Glomerular endothelial cell (primary cell): ENCODE measurements at places on chromosomes 5 and 9. TPM values are rescaled to one million over a fixed set of nuclear protein-coding genes. Genes with fewer than 3 reads are reported as not detected.

Gene CCL28
- 0.53 and 0.87 TPM in 2 replicates for total RNA-seq

Gene SLC6A19
- not detected in 2 replicates for total RNA-seq

DNA sequence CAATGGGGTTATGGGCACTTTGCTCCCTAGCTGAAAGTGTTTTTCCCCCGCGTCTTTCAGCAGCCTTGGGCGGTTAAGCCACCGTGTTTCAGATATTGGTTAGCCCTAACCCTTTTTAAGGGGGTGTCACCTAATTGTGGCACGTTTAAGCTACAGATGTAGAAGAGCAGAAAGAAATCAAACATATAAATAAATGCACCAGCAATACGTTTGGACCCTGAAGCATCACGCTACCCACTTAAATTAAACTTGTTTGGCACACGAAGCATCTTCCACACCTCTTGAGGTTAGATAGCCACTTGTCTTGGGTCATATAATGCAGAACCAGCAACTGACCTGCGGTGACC lies 768 bp downstream of the YTHDC2 start:
- no peak for DNase-seq

DNA sequence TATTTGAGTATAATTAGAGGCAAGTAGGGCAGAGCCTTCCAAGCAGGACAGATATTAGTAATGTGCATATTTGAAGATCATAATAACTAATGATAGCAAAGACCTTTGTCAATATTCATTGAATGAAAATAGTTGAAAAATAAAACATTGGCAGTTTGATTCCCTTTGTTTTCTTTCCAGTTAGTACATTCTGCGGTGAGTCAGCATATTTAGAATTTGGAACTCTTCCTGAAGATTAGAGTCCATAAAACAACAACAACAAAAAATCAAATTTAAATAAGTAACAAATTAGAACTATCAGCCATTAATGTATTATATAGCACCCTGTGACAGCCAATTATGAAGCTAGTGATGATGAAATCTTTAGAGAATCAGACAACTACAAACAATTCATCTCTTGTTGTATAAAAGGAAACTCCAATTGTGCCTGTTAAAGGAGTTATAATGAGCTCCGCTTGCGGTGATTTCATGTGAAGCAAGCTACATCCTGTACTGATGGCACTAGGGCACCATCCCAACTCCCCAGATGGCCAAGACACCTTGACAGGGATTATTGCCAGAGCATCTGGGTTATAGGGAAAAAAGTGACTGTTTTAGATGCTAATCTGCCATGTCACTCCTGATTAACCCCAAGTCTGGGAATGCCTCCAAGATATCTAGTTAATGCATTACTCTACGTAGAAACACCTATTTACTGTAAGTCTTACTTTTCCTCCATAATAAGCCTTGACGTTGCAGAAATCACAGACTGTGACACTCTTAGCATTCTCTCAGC lies 6.8 kb downstream of the IFNA8 start:
- no peak for DNase-seq

DNA sequence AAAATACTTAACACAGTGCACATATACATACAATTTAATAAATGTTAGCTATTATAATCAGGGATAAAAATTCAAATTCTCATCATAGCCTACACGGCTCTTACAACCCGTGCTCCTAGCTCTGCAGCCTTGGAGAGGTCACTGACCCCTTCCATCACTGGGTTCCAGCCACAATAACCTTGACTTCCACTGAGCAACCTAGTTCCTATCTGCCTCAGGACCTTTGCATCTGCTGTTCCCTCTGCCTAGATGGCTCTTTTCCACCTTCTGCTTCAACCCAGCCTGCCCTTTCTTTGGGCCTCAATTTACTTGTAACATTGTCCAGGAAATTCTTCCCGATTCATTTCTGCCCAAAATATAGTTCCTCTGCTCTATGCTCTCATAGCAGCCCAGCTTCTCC lies 8.9 kb upstream of the DELE1 start:
- no peak for DNase-seq

DNA sequence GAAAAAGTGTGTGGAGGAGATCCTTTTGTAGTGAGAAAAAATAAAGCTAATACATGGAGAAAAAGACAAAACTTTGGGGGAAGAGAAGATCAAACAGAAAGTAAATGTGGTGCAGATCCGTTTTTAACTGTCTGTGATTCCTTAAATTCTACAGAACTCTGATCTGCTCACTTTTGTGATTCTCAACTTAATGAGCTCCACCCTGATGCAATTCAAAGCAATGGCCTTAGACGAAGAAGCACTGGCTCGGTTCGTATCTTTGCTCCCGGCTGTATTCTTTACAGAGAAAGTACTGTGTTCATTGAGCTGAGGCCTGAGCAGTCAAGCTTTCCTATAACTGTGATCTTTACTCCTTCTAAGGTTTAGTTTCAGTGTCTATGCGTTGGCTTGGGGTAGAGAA lies 453.4 kb downstream of the DMAC1 start:
- DNase-seq: no peak

DNA sequence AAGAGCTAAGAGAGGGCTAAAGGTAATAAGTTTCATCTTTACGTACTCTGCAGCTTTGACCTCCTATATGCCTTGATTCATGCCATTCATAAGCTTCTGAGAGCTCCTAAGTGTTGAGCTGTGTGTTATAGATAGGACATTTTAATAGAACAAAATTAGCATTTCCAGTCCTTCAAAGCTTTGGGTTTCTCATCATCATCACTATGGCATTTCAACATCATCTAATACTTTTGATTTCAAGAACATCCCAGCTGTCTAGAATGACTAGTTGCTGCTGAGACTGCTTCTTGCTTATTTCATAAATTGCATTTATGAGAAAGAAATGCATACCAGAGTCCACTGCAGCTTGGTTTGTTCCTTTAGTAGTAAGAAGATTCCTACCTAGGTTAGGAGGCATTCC lies 201.7 kb downstream of the SGCD start:
- DNase-seq: no peak

GRCh38 chr5:147898875-147899401 lies 7.4 kb downstream of the C5orf46 start:
- DNase-seq: no peak

DNA sequence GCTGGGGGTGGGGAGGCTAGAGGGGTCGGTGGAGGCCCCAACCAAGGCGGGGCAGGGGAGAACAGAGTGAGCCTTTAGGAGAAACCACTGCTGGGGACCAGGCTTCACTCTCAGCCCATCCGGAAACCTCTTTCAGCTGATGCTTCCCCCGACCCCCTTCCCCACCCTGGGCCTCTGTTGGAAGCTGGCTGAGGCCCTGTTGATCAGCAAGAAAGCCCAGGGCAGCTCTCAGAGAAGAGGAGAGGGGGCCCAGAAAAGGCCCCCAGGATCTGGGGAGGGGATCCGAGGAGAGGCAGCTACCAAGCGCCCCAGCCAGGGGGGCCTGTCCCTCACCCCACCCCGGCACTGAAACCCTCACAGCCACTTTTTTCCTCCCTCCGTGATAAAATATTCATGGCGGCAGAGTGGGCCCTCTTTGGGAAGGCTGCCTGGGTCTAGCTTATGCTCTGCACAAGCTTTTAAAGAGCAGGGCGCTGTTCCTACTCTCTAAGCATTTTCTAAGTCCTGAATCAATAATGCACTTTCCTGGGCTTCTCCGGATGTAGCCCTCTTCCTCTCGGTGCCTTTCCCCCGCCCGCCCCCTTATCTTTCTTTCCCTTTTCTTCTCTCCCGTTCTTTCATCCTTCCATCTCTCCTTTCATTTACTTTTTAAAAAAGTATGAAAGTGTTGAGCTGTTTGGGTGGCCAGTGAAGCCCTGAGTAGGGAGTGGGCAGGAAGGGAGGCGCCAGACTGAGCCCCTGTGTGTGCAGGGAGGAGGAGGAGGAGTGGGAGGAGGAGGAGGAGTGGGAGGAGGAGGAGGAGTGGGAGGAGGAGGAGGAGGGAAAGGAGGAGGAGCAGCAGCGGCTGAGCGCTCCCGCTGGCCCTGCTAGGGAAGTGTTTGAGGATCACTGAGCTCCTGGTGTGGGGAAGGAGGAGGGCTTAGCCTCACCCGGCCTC lies 23.5 kb downstream of the NTNG2 start:
- no peak for DNase-seq

DNA sequence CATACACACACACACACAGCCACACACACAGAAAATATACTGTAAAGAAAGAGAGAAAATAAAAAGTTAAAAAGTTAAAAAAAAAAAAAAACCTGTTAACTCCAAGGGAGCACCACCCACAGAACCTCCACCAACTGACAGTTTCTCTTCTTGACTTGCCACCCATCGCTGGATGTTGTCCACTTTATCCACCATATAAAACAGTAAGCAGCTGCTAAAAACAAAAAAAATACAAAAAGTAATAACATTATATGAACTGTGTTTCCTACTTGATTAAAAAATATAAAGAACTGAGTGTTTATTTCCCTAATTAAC lies 1.2 kb downstream of the PURA start:
- no peak for DNase-seq

DNA sequence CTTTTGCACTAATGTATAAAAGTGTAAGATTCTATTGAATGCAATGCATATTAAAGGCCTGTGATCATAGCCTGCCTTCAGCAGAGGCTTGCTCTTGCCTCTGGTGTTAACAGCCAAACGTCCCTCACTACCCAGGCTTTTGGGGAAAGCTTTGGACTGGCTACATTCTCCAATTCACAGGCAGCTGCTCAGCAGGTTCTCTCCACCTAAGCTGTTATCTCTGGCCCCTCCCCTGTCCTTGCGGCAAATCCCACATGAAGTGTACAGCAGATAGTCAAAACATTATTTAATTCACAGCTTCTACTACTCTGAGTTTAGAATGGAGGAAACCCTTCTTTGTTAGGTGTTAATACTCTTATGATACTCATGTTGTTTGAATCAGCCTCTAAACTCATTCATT lies 45.9 kb upstream of the GADD45G start:
- no peak for DNase-seq

- no peak for DNase-seq
These were observed 8.0 kb downstream of the TCF7 start for GRCh38 chr5:134122530-134122929.

DNA sequence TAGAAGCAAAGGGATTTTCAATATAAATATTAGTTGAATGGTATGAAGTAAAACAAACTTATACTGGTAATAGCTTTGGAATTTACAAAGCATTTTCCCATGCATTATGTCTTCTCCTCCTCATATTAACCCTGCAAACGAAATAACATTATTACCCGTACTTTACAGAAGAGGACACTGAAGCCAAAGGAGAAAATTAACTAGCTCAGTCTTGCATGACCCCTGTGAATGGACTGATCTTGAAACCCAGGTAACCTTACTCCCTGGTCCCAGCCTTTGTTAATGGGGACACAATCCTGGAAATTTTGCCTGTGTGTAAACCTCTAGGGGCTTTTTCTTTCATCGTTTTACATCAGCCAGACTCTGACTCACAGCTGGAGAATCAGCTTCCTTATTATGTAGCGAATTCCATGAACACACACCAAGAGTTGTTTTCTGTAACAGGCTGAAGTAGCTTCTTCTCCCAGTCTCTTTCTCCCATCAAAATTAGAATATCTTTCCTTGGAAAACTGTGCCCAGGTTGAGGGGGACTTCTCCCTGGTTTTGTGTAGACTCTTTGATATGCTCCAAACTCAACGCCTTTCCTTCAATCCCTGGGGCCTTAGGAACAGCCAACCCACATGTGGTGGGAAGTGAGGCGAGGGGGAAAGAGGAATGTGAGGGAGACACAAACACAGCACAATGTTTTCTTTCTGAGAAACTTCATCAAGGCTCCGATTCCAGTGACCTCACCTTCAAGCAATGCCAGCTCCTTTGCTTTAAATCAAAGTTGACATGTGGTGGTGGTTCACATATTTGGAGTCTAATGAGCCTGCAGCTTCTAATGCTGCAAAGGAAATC lies 480.9 kb upstream of the PAPPA start:
- DNase-seq: no peak

- no peak for DNase-seq
These were observed 46.8 kb upstream of the RNU6ATAC start for GRCh38 chr9:134210908-134211810.

DNA sequence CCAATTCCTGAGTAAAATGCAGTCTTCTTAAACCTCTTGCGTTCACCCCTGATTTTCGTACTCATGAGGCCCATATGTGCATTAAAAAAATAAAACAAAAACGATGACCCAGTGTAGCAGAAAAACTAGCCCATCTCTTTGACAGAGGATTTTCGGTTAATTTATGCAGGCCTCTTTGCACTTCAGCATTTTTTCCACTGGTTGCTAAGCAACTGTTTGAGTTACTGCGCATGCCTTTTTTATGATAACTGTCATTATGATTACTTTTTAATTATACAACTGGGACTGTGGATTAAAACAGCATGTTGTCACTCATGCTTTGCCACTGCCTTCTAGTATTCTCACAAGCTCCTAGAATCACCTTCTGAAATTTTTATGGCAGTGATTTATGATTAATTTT lies 165.0 kb downstream of the SMARCA2 start:
- DNase-seq: no peak

DNA sequence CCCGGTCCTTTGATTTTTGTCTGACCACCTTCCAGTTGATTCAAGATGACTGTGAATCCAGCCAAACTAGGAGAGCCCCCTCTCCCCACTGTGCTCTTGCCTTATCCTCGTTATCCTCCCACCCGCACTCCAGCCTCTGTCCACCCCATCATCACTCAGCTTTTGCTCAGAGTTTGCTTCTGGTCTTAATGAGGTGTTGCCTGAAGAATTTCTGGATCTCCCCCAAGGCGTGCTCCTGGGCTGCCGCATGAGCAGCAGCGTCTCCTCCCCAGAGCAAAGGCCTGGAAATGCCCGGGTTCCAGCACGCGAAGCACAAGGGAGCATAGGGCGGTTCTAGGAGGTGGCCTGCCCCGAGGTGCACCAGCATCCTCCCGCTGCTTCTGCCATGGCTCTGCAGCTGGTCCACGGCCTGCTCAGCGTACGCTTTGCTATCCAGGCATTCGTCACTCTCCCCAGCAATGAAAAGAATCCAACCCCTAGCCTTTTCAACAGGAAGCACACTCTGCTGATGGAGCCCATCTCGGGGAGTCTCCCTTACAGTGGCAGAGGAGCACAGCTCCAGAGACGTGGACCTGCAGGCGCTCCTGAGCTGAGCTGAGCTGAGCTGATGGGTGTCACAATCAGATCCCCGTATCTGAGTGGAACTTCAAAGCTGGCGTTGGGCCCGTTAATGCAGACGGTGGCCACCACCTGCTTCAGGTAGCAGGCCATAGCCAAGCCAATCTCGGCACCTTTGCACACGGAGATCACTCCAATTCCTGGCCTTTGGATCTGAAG lies 50.7 kb downstream of the BAAT start:
- no peak for DNase-seq

- DNase-seq: no peak
These were observed 91.2 kb downstream of the UBE2R2 start for GRCh38 chr9:33908114-33908513.

DNA sequence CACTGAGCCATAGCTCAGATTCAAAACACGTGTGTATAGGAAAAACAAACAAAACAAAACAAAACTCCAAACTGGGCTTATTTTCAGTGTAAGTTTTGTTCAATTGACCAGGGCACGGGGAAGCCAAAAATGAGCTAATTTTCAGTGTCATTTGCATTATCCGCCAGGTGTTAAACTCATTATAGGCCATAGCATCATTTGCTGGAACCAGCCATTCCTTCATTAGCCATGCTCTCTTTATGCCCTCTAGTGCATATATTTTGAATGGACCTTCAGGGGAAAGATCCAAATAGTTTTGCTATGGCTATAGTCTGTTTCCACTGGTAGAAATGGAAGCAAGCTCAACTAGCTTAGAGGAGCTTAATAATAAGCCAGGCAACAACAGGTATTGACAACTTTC lies 1205.2 kb upstream of the DMAC1 start:
- DNase-seq: no peak

GRCh38 chr9:27349698-27350080 lies 52.7 kb upstream of the EQTN start:
- no peak for DNase-seq
